ENCODE measurements at places on chromosomes 12 and 14.

DNA sequence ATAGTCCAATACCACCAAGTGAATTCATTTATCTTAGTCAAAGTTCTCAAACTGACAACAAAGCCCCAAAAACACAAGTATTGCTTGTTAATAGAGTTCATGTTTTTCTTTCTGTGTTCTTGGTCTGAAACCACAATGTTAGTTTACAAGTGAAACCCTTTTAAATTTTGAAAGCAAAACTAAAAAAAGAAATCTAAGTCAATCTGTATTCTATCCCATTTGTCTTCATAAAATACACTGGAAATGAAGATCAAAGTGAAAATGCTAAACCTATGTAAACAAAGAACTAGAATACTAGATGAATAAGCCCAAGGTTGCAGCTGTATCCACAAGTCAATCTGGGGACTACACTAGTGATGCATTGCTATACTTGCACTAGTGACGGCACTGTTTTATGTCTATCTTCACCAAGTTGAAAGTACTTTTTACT is 10.4 kb downstream of the MAP4K5 start:
- DNase-seq: no peak

GRCh38 chr12:76789335-76790050 is 25.6 kb downstream of the ZDHHC17 start:
- no peak for DNase-seq

DNA sequence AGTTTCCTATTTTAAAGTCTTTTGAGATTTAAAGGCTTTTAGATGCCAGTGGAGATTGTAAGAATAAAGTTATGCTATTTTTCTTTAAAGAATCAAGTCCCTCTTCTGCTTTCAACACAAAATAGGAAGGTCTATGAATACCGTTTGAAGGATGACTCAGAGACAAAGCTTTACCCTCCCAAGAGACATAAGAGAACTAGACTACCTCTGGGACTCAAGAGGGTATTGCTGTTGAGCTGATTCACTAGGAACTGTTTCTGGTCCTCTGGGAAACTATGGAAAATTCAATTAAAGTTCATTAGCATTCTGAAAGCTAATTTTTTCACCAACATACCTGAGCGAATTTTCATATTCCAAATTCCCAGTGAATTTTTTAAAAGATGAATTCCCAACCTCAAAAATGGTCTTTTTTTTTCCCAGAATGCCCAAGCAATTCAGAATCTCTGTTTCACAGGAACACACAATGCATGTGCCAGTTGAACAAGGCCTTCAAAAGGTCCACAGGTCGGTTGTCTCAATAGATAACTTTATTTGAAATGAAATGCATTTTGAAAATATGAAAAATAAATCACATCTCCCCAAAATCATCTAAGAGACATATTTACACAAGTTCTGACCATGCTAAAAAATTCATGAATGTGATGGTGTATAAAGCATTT is 6.5 kb downstream of the PHLDA1 start:
- DNase-seq: no peak

DNA sequence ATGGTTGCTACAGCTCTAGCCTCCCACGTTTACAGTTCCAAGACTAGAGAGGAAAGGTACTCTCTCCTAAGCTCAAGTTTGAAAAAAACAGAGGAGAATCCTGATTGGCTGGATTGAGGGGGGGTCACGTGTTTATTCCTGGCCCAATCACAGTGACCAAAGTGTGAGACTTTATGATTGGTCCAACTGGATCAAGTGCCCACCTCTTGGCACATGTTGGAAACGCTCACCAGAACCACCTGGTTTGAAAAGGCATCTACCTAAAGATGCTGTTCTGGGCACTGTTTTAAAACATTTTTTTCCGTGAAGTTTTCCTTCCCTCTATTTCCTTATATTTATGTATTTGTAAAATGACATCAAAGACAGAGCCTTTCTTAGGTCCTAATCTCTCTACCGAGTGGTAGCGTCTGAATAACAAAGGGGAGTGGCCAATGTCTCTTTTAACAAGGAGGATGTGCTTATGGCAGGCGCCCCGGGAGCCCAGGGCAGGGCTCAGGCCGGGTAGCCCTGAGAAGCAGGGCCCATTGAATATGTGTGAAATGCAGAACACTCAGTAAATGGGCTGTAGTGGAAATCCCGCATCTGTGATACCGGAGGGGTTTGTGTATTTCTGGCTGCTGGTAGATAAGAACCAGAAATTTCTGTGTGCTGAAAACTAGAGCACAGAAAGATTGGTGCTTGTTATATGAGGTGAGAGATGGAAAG is 146.2 kb downstream of the ATP23 start:
- no peak for DNase-seq

- no peak for DNase-seq
Observed at GRCh38 chr14:75979648-75980565, 1.9 kb downstream of the TGFB3 start.

DNA sequence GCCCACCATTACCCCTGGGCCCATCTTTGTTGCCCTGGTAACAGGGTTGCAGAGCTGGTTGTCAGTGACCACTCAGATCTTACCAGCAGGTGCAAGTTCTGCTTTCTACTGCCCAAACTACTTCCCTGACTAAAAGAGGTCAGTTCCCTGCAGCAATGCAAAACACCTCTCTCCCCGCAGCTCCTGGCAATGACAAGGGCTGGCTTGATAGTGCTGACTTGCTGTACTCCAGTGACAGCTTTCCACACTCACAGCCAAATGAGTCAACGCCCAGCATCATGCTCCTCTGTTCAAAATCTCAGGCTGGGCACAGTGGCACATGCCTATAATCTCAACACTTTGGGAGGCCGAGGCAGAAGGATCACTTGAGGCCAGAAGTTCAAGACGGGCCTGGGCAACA is 90.6 kb downstream of the CIT start:
- DNase-seq: no peak

DNA sequence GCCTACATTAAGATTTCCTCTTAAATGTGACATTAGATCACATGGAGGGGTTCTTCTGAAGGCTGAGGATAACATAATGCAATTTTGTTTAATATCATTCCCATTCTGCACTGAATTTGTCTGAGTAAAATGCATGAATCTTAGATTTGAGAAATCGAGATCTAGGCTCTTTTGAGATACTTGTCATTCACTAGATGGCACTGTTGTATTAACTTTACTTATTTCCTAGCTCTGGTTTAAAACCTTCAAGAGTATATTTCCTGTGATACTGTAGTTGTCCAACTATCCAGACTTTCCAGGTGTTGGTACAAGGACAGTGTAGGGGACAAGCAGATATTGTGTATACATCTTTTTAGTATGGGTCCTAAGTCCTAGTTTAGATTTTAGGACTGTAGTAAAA is 91.7 kb upstream of the SEL1L start:
- DNase-seq: peak; percentile 45

DNA sequence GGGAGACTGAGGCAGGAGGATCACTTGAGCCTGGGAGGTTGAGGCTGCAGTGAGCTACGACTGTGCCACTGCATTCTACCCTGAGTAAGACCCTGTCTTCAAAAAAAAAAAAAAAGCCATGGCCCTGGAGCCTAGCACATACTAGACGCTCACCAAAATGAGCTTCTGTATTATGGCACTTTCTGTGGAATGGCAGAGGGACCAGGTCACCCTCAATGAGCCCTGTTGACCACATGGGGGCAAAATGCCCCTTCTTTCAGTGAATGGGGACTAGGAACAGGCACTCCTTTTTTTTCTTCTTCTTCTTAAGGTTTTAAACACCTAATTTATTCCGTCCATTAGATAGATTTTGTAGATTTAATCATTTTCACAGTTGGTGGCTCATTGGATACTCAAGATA is 50.5 kb downstream of the FAM222A start:
- no peak for DNase-seq

DNA sequence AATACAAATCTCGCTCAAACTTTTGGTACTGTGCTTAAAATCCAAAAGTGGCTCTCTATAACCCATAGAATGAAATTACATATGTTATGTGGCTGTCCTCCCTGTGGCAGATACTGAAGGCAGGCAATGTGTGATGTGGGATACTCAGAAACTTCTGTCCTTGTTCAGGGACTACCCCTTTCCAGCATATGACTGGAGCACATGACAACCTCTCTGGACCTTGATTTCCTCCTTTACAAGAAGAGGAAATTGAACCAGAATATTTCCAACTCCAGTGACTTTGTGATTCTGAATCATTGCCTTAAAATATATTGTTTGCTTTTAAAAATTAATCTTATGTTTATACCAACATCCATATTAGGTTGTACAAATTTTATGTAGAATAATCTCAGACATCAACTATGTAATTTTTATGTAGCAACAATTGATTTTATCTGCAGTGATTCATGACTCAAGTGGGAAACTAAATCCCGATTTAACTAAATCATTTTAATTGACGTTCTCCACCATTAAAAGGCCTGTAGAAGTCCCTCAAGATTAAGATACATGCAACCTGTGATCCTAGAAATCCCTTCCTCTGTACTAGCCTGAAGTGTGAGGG is 162.4 kb downstream of the AKAP6 start:
- no peak for DNase-seq

GRCh38 chr12:133236144-133236543 is 467 bp upstream of the ANHX start:
- DNase-seq: no peak

- DNase-seq: no peak
Observed at GRCh38 chr14:92747701-92748258, 647 bp downstream of the LGMN start.

- no peak for DNase-seq
Observed at GRCh38 chr12:132236129-132236929, 92.1 kb downstream of the NOC4L start.

GRCh38 chr14:100076133-100076532 is 10.9 kb downstream of the EVL start:
- no peak for DNase-seq

DNA sequence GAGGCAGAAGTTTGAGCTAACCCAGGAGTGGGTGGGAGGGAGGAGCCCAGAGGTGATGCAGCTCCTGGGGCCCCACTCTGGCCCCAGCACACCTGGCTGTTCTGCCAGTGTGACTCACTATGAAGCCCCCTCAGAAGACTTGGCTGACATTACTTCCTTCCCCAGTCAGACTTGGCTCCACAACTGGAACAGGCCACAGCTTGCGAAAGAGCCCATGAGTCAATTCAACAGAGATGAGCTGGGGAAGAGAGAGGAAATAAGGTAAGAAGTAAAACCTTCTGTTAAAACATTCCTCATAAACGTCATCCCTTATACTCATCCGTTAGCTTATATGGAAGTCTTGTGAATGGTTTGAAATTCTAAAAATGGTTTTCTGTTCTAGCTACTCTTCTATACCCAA is 245.9 kb downstream of the ADAMTS20 start:
- no peak for DNase-seq

DNA sequence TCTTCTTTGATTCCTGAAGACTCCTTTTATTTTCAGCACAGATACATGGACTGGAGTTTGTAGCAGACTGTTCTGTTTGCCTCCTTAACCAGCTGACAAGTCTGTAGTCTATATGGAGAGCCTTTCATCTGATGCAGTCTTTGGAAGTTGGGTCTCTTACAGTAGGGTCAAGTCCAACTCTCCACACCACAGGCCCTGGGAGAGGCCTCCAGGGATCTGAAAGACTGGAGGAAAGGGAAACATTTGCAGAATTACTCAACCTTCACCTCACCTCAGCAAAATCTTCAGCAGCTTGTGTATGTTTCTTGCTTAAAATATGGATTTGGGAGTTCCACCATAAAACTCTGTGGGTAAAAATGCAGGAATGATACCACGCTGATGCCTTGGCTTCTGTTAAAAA is 188.4 kb downstream of the MSRB3 start:
- DNase-seq: no peak

DNA sequence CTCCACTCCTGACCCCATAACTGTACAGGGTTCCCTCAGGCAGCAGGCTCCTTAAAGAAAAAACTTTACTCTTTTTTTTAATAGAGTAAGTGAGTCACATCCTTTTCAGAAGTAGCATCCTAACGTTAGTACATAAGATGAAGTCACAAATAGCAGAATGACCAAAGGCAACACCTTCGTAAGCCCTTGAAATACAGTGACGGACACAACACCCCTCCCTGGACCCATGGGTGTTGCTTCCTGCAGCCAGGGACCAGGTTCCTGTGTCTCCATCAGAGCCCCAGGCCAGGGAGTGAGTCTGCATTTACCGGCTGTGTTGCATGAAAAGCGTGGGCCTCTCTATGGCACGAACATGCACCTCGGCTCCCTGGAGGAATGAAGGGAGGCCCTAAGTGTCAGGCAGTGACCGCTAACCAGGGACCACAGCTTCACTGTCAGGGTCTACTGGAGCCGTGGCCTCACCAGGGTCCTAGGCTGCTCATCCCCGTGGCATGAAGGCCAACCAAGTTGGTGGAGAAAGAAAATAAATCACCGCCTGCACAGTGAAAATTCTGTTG is 340.0 kb upstream of the SFSWAP start:
- no peak for DNase-seq

DNA sequence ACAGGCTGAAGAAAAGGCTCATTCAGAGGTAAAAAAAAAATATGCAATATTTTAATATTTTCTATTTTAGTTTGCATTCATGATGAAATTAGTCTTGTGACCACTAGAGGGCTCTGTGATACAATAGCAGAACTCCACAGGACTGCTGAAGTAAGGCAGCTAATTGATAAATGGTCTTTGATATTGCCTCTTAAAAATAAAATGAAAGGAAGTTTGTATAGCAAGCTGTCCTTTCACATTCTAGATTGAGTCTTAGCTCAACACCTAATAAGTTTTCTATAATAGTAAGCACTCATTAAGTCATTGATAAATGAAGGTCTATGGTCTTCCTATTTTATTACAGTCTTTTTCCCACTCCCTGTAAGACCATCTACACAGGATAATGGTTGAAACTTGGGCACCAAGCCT is 315.7 kb downstream of the NAV3 start:
- peak; percentile 42 for DNase-seq

DNA sequence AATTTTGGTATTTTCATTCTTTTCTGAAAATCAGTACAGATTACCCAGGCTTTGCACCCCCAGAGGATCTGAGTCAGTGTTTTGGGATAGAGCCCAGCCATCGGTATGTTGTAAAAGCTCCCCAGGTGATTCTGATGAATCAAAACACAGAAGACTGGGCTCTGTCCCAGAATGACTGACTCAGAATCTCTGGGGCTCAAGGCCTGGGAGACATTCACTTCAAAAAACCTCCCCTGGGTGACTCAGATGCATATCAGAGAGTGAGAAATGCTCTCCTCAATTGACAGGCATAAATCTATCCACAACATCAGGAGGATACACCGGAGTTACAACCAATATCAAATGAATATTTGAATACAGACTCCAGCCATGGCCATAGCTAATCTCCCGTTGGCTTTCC is 32.6 kb downstream of the SLC35F4 start:
- no peak for DNase-seq

DNA sequence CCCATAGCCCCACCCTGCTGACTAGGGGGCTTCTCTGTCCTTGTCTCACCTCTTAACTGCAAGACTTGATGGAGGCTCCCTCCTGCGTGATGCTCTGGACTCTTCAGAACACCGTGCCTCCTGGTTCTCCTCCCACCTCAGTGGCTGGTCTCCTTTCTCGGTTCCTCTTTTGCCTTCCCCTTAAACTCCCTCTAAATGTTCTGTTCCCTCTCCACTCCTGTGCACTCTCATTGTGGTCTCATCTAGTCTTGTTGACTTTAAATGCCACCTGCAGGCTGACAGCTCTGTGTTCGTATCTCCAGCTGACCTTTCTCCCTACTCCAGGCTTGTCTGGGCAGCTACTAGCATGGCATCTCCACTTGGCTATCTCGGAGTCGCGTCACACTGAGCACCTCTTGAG is 28.3 kb downstream of the DYNC1H1 start:
- DNase-seq: no peak
